Right kidney (tissue), 9 donors: ENCODE measurements at places on chromosomes 6 and 20.

- DNase-seq = no peak
Observed at GRCh38 chr6:169371344-169372127, 117.9 kb upstream of the THBS2 start.

GRCh38 chr6:894274-894673, 201.3 kb upstream of the EXOC2 start:
- DNase-seq = no peak

DNA sequence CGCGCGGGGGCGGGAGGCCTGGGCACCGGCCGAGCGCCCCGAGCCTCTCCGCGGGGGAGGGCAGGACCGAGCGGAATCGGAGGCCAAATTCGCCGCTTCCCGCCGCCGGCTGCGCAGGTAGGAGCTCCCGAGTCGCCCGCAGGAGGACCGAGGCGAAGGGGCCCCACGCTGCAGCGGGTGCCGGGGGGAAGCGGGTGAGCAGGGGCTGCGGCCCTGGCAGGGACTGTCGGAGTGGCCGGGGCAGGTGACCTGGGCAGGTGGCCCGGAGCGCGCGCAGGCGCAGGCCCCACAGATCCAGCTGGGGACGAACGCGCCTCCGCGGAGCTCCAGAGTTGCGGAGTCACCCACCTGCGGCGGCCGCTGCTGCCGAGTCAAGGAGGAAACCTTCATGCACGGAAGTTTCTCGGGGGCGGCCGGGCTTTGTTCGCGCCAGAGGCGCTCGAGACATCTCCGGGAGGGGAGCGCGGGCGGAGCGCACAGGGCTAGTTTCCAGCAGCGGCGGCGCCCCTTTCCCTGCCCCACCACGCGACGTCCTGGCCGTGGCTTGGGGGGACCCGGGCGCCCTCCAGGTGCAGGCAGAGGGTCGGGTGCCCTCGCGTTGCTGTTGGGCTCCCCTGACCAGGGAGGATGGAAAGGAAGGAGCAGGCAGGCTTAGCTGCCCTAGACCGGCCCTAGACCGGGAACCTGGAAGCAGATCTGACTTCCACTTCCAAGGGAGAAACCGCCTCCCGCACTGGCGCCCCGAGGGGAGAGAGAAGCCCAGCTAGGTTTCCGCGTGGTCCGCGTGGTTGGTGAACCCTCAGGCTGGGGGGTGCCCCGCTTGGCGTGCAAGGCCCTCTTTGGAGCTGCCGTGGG, 590 bp downstream of the SLCO4A1 start:
- DNase-seq = peak; percentile 76

DNA sequence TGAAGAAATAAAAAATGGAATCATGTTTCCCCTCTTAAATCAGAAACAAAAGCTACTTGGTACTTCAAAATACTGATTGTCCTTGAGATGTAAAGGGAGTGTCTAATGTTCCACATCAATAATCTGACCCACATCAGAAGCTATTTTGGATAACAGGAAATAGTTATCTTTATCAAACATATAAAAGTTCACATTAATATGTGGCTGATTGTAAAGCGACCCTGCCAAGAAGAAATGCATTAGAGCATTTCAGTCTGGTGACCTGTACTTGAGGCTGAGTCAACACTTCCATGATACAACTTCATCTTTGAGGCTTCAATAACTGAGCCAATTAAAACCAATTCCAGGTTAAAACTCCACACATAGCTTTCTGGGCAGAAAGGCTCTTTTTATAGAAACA, 31.8 kb downstream of the SYNE1 start:
- no peak for DNase-seq

DNA sequence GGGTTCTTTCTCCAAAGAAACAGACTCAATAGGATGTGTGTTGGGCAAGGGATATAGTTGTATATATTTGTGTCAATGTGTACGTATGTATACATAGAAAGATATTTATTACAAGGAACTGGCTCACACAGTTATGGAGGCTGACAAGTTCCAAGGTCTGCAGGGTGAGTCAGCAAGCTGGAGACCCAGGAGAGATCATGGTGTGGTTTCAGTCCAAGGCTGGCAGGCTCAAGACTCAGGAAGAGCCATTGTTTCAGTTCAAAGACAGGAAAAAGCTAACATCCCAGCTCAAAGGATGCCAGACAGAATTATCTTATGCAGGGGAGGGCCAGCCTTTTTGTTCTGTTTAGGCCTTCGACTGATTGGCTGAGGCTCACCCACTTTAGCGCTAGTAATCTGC, 89.9 kb upstream of the RALGAPA2 start:
- DNase-seq = no peak

- DNase-seq = no peak
Observed at GRCh38 chr6:7770601-7771000, 44.7 kb downstream of the BMP6 start.

- DNase-seq = peak; percentile 60
Observed at GRCh38 chr6:166007349-166008263, 160.0 kb downstream of the TBXT start.

GRCh38 chr6:12504325-12504966, 212.1 kb upstream of the PHACTR1 start:
- DNase-seq = no peak
